ENCODE measurements at places on chromosomes 6 and 20.

GRCh38 chr6:11429577-11429976 is 108.0 kb upstream of the TMEM170B start:
- no peak for DNase-seq

DNA sequence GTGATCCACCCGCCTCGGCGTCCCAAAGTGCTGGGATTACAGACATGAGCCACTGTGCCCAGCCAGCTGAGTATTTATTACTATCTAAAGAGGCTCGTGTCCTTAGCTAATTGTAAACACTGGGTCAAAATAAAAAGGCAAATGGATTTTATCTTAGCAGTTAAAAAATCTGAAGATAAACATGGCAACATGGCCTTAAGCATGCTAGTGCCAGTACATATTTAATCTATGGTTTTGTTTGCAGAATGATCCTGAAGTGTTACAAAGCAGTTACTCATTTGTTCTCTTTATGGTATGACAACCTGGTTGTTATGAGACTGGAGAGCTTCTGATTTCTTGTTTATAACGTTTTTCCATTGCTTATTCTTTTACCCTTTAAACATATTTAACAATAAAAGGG is 3.9 kb upstream of the KIAA0408 start:
- no peak for DNase-seq

DNA sequence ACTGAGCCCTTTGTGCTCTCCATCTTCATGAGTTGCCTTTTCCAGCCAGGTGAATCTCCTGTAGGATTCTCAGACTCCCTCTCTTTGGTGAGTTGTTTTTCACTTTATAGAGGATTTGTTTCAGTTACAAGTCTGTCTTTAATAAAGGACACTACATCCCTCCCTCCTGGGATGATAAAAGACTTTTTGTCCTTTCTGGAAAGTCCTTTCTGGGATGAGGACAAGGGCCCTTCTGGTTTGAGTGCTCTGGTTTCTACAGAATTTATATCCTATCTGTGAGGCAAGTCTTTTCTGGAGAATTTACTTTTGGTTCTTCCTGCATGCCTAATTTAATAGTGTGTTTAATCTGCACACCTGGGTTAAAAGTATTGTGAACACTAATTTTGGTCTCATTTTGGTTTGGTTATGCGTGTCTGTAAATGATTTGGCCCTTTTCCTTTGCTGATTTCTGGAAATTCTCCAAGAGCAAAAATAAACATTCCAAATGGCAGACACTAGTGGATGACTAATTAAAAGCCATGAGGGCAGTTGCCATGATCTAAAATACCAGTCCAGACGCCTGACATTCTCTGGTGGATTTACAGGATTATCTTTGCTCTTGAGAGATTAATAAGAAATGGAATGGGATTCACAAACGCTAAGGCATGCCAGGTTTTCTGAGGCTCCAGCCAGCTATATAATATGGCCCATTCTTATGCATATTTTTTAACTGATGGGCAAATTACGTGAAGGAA is 44.8 kb downstream of the TCP11 start:
- DNase-seq: no peak

GRCh38 chr6:75802366-75802765 is 53.3 kb downstream of the MYO6 start:
- DNase-seq: no peak

DNA sequence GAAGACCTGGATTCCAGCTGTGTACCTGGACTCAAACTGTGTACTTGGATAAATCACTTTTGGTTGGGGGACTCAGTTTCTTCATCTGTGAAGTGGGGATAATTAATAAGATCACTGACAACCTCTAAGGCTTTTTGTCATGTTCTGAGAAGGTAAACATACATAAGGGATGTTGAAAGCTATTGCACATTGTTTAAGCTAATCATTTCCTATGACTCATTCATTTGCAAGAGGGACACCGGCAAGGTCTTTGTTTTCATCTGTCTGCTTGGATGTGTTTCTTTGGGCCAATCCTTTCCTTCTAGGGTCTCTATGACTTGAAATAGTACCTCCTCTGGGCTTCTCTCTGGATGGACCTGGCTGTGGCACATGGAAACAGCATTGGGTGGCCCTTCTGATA is 6.8 kb downstream of the PROKR2 start:
- no peak for DNase-seq

GRCh38 chr6:63521475-63522210 is 50.6 kb upstream of the LOC128125822 start:
- DNase-seq: no peak

GRCh38 chr6:10659699-10660348 is 34.6 kb downstream of the C6orf52 start:
- DNase-seq: no peak

DNA sequence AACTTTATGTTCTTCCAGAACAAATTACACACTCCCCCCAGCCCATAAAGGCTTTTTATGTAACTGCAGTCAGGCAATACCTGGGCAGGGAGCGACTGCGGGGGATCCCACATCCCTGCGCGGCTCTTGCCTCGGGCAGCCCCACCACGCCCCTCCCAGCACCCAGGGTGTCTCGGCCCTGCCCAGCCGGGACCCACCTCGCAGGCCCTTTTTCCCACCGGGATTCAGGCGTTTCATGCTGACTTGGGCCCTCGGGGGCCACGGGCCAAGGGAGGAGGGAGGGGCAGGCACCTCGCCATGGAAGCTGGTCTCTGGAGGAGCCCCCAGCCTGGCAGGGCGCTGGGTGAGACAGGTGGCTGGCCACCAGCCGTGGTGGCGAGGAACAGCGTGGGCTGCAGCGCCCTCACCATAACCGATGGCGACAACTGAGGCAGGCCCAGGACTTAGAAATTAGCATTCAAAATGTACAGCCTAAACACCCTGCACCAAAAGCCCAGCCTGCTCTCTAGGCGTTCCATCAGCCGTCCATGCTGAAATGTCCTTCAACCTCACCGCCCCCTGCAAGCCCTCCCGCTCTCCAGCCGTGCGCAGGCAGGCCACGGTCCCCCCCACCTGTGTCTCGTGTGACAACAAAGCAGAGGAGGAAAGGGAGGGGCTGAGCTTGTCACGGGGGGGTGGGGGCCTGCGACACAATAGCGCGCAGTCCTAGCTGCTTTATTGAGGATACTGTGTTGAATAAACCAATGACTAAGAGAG is 15.1 kb upstream of the FOXC1 start:
- no peak for DNase-seq
